ENCODE measurements at places on chromosomes 3 and 15.

GRCh38 chr3:64209866-64210621 lies 15.2 kb downstream of the PRICKLE2 start:
- no peak for DNase-seq

DNA sequence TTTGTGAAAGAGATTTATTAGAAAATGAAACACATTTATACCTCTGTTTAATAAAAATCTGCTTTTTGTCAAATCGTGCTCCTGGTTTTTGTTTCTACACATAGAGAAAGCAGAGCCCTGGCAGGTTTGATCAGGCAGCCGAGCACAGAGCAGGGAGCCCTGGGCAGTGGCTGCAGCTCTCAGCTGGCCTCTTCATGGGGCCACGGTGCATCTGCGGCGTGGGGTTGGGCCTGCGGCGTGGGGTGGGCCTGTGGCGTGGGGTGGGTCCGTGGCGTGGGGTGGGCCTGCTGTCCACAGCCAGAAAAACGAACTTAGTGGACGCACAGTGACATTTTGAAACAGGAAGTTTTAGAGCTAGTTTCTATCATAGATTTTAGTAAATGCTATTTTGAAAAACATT lies 10.6 kb downstream of the GOLGA6L2 start:
- no peak for DNase-seq

DNA sequence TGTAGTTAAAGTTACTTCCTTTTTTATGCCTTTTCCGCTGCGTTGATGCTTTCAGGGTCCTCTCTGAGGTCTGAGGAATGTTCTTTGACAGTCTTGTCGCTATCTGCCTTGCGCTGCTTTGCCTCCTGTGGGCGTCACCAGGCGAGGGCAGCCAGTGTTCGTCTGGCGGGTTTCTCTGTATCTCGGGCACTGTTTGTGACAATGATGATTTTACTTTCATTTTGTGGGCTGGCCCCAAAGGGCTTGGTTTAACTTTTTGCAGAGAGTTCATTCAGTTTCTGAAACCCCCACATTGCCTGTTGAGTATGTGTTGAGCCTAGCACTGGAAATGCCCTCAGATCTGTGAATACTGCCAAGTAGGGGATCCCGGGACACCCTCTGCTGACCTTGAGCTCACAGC lies 24.6 kb upstream of the SACM1L start:
- DNase-seq = peak; percentile 55

- DNase-seq = no peak
Measured at GRCh38 chr15:64501396-64501715, 41.0 kb downstream of the ZNF609 start.

- DNase-seq = no peak
Measured at GRCh38 chr15:87626860-87627259, 629.7 kb downstream of the NTRK3 start.

DNA sequence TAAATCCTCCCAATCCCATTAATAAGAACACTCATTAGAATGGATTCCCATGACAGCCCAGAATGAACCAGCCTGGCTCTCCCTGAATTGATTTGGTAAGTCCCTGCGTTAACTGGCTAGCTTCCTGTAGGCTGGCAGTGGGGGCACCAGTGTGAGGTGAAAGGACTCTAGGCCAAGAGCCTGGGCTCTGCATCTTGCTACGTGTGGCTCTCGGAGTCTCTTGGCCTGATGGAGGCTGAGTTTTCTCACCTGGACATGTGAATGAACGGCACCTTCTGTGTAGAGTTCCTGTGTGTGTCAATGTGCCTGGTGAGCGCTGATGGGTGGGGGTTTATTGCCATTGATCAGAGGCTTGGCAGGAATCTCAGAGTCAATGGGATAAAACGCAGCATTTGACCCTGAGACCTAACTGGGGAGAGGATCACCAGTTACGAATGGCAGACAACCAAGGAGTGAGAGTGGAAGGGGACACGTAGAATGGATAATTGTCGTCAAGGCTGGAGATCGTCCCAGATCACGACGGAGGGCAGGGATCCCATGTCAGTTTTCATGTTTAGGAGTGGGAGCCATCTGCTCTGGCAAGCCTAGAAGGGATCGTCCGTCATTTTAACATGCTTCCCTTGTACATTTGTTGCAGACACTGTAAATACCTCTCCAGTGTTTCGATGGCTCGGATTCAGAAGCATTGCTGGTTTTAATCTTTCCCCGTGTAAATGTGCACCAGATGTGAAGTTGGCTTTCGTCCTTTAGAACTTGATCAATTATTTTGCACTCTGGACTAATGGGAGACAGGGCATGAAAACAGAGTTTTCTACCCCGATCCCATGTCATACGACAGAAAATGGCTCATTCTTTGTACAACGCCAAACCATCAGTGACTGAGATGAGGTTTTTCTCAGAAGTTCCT lies 9.0 kb upstream of the KLF13 start:
- no peak for DNase-seq

Measured in T follicular helper cell (primary cell).